T-helper 9 cell (primary cell): ENCODE measurements at places on chromosomes 7 and 10.
A peak's percentile ranks its signal among the peaks of the same experiment; 100 is the strongest.

DNA sequence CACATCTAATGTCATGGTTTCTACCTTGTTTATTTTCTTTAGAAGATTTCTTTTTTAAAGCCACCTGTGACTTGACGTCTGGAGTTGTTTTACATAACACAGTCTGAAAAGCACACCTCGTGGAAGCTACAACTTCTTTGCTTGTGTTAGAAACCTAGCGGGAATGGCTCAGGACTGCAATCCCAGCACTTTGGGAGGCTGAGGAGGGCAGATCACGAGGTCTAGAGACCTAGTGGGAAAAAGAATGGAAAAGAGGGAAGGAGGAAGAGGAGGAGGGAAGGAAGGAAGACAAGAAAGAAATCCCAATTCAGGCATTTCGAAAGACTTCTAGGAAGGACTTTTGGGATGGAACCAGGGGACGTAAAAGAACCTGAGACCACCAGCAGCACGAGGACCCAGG lies 146.3 kb upstream of the CELF2 start:
- DNase-seq = no peak

DNA sequence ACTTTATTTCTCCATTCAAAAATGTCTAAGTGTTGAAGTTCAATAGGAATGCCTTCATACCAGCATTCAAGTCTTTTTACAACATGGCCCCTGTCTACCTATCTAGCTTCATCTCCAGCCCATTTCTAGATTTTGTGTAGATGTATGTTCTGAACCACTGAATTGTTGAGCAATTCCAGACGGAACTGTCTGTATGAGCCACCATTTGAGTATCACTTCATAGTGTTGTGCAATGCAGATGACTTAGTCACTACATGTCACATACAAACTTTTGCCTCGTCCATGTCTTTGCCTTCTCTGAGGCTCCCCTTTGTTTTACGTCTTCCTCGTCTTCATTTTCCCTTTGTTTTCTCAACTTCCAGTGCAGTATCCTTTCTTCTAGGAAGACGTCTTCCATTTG lies 118.1 kb downstream of the INHBA start:
- no peak for DNase-seq

DNA sequence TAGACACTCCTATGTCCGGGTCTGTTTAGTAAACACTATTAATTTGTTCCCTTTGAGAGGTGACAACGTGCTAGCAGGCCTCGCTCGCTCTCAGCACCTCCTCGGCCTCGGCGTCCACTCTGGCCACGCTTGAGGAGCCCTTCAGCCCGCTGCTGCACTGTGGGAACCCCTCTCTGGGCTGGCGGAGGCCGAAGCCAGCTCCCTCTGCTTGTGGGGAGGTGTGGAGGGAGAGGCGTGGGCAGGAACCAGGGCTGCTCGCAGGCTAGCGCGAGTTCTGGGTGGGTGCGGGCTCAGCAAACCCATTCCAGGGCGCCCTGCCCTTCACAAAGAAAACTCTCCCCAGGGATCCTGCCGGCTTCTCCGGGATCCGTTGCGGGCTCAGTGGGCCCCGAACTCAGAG lies 144.4 kb upstream of the CDCA7L start:
- DNase-seq = no peak

DNA sequence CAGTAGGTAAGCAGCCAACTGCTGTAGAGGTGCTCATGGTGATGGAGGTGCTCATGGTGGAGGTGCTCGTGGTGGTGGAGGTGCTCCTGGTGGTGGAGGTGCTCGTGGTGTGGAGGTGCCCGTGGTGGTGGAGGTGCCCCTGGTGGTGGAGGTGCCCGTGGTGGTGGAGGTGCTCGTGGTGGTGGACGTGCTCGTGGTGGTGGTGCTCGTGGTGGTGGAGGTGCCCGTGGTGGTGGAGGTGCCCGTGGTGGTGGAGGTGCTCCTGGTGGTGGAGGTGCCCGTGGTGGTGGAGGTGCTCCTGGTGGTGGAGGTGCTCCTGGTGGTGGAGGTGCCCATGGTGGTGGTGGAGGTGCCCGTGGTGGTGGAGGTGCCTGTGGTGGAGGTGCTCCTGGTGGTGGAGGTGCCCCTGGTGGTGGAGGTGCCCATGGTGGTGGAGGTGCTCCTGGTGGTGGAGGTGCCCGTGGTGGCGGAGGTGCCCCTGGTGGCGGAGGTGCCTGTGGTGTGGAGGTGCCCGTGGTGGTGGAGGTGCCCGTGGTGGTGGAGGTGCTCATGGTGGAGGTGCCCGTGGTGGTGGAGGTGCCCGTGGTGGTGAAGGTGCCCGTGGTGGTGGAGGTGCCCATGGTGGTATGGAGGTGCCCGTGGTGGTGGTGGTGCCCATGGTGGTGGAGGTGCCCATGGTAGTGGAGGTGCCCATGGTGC lies 517.3 kb downstream of the PTPRN2 start:
- no peak for DNase-seq

DNA sequence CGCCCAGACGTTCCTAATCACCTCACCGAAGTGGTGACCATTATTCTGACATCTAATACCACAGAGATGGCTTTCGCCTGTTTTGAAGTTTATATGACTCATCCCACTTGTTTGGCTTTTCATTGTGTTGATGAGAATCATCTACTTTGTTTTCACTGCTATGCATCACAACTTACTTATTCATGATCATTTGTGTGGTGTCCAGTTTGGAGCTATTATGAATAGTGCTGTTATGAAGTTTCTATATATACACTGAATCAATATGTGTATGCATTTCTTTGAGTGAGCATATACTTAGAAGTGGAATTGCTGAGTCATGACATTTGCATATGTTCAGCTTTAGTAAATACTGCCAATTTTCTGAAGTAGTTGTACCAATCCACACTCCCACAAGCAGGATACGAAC lies 38.6 kb upstream of the TNKS2 start:
- DNase-seq = no peak

DNA sequence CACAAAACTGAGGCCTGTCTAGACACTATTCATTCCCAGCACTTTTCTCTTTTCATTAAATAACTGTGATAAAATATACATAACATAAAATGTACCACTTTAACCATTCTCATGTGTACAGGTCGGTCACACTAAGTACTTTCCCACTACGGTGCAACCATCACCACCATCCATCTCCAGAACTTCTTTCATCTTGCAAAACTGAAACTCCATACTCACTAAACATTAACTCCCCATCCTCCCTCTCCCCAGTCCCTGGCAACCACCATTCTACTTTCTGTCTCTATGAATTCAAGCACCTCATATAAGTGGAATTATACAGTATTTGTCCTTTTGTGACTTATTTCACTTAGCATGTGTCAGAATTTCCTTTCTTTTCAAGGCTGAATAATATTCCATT lies 53.0 kb downstream of the ARHGAP12 start:
- DNase-seq = no peak

- DNase-seq = no peak
Observed at GRCh38 chr10:126157189-126157588, 231.1 kb downstream of the ADAM12 start.

DNA sequence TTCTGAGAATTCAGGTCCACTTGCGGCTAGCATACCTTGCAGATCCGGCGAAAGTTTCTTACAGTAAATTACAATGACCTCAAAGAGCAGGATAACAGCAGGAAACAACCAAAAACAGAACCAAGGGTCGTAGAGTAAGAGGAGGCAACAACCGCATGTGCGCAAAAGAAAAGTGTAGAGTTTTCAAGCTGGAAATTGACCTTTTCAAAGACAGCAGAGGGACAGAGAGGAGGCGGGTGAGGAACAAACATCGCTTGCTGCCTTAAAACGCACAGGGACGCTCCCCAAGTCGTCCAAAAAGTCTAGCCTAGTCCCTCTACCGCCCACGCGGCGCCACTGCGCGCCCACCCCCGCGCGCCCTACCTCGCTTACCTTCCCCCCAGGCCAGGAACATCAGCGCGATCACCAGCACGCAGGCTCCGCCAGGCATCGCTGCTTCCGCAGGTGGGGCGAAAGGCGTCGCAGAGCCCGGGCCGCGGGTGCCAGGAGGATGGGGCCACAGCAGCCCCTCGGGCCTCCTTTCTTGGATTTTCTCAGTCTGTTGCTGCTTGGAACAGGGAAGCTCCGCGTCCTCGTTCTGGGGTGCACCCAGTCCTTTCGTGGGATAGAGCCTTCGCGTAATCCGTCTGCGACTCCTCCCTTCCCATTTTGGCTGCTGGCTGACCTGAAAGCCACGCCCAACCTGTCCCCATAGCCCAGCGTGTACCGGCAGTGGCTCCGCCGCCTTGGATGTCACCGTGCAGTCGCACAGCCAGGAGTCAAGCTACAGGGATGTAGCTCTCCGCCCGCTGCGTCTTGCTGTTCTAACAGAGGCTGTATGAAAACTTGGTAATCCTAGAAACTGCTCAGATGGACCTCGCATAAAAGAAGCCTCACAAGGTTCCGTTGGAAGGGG lies at the start of gene VWDE:
Gene VWDE (minus strand): TSS at position 579 of the 895 bp plus-strand sequence. CDS start 149 bp downstream, at position 430.
- peak; percentile 52 for DNase-seq

DNA sequence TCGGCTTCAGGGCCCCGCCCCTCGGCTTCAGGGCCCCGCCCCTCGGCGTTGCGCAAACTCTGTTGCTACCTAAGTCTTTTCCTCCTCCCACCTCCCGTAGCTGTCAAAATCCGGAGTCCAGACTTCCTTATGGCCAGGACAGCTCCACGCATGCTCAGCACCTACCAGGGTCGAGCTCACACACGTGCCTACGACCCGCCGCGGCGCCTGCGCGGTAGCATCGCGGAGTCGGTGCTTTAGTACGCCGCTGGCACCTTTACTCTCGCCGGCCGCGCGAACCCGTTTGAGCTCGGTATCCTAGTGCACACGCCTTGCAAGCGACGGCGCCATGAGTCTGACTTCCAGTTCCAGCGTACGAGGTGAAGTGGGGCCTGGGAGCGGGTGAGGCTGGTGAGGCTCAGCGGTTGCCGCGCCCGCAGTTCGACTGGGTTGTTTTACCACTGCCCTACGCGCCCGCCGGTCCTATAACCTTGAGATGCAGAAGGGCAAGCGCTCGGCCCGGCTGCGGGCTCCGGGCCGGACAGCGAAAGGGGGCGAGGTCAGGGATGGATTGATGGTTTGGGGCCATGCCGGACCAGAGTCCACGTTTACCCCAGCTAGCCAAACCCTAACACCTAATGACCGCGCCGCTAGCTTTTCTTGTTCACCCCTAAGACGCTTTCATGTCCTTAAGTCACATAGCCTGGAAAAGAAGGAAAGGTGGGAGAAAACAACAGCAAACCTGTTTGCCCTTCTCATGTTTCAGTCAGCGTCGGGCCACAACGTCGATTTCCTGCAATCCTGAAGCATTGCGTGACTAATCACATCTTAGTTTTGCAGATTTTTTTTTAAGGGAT lies at the start of gene CISD1:
Gene CISD1 (plus strand): TSS at position 217 of the 836 bp plus-strand sequence. CDS start 112 bp downstream, at position 329.
- peak; percentile 88 for DNase-seq

- no peak for DNase-seq
Observed at GRCh38 chr7:53397911-53398310, 362.5 kb downstream of the POM121L12 start.

- DNase-seq = no peak
Observed at GRCh38 chr10:64619102-64619501, 1097.9 kb downstream of the REEP3 start.

DNA sequence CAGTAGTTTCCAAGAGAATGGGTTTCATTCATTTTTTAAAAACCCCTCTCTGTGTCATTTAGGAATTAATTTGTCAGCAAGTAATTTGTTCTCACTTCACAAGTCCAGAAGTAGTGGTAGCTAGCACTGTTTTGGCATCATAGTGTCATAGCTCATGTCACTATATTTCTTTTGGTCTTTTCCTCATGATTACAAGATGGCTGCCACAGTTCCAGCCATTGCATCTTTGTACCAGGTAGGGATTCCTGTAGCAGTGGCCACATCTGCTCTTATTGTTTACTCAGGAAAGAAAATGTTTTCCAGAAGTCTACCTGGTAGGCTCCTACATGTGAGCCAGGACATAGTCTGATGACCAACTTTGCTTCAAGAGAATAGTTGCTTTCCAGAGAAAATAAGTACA lies 16.2 kb downstream of the GALNT17 start:
- DNase-seq = no peak

GRCh38 chr10:3068968-3069737 lies 1.8 kb downstream of the PFKP start:
- DNase-seq = no peak

DNA sequence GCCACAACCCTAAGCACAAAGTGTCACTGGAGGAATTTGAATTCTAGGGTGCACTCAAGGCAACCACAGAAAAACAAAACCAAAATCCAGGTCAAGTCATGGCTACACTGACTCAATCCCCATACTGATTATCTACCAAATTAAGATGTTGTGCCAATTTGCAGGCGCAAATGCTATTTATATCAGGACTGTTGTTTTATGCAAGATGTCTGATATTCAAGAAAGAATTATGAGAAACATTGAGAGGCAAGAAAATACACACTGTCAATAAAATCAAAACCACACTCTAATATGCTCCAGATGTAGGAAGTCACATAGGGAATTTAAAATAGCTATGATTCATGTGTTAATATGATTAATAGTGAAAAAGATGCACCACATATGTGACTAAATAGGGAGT lies 141.3 kb upstream of the MINDY3 start:
- no peak for DNase-seq

- no peak for DNase-seq
Observed at GRCh38 chr7:83478616-83479015, 170.3 kb downstream of the SEMA3E start.

DNA sequence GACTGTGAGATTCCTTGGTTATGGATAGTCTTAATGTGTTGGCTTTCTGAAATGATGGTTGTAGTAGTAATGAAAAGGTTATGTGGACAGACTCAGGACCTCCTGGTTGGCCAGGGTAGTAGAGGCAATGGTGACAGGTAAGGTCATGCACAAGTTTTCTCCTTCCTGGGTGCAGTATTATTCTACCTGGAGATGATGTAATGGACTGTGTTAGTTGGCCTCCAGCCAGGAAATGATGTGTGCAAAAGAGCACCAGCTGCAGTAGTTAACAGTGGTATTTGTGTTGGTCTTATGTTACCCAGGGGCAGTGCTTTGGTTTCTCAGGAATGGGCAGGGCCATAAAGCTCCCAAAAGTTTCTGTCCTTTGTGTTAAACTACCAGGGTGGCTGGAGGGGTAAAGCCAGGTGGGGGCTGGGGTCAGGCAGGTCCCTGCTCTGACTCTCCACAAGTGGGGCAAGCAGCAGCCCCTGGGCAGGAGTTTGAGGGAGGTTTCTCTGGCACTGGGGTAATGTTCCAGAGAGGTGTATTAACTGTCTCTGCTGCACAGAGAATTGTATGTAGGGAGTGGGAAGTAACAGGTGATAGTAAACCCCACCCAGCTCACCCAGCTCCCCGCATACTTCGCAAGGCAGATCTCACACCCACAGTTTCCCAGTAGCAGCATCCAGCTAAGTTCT lies 36.3 kb downstream of the GPR22 start:
- DNase-seq = no peak

DNA sequence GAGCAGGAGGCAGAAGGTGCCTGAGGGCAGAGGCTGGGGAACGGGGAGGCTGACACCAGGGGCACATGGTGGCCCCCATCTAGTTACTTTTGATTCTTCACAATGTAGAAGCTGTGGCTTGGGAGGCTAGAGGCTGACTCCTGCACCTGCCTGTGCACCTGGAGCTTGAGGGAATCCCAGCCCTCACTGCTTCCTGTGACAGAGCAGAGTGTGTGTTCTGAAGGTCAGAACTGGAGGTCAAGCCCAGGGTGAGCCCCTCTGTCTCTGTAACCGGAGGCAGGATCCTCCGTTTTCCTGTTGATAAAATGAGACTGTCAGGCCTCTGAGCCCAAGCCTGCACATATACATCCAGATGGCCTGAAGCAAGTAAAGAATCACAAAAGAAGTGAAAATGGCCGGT lies 124.8 kb downstream of the ACTR3B start:
- no peak for DNase-seq

GRCh38 chr7:38934536-38934935 lies 25.5 kb upstream of the VPS41 start:
- DNase-seq = no peak

- DNase-seq = no peak
Observed at GRCh38 chr7:141630621-141631020, 71.3 kb downstream of the DENND11 start.
